ENCODE measurements at places on chromosomes 2 and 18.

DNA sequence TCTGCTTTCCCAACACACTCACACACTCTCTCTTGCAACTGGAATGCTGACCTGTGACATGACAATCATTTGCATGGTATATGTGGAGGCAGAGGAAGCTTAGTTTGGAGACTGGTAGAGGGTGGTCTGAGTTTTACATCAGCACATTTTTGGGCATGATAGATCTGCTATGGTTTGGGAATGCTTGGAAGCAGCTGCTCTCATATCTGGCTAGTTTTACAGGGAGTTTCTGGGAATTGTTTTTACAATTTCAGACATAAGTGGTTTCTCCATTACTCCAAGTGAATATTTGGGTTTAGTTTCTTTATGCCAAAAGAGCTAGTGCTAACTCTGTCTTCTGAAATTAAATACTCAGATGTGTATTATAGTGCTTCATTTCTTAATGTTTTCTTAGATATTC is 977.6 kb downstream of the SUCLG1 start:
- DNase-seq = no peak

- peak; percentile 75 for DNase-seq
Observed at GRCh38 chr2:64049633-64050220, 30.5 kb upstream of the VPS54 start.

GRCh38 chr2:240451108-240451611 is 15.7 kb downstream of the GPC1 start:
- no peak for DNase-seq

DNA sequence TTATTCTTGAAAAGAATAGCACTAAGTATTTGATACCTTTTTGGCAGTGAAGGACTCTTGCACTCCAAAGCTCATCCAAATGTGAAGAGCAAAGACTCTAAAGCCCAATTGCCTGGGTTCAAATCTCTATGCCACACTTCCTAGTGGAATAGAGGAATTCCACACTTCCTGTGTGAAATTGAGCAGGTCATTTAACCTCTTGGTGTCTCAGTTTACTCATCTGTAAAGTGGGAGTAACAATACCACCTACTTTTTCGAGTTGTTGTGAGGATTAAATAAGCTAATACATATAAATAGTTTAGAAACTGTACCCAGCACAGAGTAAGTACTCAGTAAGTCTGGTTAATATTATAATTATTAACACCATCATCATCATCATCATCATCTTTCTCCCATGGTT is 72.6 kb downstream of the AP1S3 start:
- DNase-seq = no peak

- no peak for DNase-seq
Observed at GRCh38 chr18:12032786-12033642, 51.7 kb downstream of the IMPA2 start.

DNA sequence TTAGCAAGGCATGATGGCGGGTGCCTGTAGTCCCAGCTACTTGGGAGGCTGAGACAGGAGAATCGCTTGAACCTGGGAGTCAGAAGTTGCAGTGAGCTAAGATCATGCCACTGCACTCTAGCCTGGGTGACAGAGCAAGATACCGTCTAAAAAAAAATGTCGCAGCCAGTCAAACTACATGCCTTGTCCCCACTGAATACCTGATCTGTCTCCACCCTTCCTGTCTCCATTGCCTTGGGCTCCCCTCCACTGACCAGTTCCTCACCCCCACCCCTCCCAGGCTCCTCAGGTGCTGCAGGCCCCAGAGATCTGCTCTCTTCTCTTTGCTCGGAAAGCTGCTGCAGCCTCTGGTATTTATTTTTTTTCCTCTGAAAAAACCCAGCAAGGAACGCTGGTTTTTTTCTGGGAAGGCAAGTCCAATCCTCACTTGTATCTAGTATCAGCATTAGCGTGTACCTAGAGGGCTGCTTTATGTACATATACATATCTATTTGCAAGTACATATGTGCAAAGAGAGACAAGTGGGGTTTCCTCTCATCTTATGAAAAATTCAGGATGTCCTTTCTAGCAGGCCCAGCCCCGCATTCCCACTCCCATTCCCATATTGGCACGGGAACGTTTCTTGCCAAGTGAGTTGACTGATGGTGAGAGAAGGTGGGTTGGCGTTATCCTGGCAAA is 4.4 kb downstream of the PSD4 start:
- no peak for DNase-seq

DNA sequence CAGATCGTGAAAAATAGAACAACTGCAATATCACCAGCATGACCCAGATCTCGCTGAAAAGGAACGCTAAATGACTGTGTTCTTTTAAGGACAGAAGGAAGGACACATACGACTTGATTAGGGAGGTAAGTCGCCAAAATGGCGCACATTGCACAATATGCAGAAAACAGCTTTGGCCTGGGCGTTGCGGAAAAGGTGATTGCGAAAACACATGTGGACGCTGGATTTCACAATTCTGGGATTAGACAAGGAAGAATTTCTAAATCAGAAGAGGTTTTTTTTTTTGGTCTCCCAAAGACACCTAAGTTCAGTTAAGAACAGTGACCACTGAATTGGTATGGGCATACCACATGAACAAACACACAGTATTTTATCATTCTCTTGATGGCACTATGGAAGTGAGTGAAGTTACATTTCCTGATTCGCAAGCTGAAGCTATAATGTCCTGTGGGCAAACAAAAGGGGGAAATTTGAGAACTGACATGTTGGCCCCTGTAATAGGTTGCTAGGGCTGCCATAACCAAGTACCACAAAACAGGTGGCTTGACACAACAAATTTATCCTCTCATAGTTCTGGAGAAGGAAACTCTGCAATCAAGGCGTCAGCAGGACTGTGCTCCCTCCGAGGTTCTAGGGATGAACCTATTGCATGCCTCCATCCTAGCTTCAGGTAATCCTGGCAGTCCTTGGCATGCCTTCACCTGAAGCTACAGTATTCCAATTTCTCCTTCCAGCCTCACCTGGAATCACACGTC is 25.8 kb upstream of the ERICH2 start:
- no peak for DNase-seq

GRCh38 chr18:73679941-73680712 is 467.5 kb downstream of the FBXO15 start:
- no peak for DNase-seq

DNA sequence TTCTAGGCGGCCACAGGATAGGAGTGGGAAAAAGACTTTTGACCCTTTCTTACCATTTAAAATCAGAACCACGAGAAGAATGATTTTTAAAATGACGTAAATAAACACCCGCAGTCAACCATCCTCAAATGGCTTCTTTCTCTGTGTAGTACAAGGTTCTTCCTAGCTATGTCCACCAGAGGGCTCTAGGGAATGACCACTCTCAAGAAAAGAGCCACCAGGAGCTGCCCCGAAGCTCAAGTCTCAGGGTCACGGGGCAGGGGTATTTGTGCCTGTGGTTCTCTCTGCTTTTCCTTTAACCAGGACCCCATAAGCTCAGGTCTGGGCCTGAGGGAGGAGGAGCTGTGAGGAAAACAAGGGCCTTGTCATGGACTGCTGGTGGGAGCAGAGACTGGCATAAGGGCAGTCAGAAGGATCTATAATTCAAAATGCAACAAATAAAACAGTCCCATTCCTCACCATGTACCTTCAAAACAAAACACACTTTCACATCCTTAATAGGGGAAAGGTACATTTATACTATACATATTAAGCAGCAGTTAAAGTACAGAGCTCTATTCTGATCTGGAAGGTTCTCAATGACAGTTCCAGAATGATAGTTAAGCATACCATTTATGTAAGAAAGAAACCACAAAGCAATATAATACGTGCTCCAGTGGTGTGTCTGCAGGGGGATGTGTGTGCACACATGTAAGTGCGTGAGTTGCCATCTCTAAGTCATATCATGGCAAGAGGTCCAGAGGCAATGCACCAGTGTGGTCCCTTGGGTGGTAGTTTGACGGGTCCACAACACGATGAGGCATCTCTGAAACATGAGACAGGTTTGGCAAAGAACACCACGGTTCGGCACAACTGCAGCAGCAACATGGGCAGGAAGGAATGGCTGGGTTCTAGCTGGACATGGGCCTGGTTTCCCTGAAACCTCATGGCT is 18.6 kb downstream of the LYPD1 start:
- DNase-seq = peak; percentile 1

DNA sequence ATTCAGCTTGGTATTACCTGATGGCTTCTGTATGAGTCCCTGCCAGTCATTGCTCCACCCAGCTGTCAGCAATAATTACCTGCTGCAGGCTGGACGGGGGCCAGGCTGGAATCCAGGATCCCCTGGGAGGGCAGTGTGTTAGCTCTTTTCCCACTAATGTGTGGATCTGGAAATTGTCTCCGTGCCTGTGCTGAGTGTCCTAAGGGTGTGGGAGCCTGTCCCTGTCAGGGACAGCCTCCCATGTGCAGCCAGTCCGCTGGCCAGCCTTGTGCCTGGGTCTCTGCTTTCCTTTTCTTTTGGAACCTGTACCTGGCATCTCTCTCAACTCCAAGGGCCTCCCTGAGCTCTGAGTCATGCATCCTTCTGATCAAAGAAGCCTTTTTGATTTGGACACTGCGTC is 107.2 kb upstream of the SPRED2 start:
- DNase-seq = peak; percentile 67

DNA sequence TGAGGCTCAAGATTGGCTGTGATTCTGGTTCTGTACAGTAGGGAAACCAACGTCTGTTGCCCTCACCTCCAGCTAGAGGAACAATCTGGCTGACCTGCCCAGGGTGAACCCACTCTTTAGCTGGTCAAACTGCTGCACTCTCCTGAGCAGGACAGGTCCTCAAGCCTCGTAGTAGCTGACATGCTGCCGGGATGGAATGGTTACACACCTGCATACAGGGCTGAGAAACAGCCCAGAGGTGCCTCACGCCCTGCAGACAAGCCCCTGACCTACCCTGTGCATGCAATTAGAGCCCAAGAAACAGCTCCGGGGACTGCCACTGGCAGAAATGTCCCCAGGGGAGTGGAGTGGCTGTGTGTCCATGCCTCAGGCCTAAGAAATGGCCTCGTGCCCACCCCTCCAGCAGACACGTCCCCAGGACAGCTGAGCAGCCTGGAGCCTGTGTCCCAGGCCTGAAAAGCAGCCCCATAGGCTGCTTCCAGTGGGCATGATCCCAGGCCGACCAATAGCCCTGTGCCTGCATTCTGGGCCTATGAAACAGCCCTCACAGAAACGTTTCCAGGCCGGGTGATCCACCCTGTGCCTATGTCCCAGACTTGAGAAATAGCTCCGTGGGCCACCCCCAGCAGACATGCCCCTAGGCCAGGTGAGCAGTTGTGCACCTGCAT is 25.4 kb downstream of the BOLL start:
- DNase-seq = no peak

- DNase-seq = peak; percentile 14
Observed at GRCh38 chr2:197261808-197262226, 48.8 kb downstream of the ANKRD44 start.

DNA sequence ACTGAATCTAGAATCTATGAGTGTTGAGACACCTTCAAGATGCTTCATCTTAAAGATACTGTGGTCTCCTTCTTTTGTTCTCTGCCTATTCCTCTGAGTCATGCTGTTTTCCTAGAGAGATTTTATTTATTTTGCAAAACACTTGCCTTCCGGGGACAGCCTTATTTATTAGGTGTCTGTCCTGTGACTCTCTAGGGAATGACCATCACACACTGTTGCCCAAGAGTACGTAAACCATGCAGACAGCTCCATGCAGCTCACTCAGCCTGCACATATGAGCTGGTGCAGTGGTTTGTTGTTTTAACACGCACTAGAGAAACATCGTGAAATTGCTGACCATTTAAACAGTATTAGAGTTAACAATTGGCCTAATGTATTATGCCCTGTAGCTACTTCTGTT is 12.4 kb upstream of the ADCYAP1 start:
- no peak for DNase-seq

DNA sequence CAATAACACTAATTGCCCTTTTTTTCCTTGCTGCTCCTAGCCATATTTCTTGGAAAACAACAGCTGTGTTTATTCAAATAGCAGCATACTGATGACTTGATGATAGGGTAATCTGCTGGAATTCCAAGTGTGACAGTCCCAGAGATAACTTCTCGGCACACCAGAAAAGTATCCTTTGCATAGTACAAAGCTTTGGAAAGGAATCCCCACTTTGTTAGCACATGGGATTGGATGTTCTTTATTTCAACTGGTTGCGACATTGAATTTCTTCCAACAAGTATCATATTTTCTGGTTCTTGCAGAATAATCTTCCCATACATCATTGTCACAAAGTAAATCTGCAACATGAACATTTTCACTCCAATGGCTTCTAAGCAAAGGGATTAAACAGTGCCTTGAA is 445.8 kb upstream of the ACVR2A start:
- no peak for DNase-seq

DNA sequence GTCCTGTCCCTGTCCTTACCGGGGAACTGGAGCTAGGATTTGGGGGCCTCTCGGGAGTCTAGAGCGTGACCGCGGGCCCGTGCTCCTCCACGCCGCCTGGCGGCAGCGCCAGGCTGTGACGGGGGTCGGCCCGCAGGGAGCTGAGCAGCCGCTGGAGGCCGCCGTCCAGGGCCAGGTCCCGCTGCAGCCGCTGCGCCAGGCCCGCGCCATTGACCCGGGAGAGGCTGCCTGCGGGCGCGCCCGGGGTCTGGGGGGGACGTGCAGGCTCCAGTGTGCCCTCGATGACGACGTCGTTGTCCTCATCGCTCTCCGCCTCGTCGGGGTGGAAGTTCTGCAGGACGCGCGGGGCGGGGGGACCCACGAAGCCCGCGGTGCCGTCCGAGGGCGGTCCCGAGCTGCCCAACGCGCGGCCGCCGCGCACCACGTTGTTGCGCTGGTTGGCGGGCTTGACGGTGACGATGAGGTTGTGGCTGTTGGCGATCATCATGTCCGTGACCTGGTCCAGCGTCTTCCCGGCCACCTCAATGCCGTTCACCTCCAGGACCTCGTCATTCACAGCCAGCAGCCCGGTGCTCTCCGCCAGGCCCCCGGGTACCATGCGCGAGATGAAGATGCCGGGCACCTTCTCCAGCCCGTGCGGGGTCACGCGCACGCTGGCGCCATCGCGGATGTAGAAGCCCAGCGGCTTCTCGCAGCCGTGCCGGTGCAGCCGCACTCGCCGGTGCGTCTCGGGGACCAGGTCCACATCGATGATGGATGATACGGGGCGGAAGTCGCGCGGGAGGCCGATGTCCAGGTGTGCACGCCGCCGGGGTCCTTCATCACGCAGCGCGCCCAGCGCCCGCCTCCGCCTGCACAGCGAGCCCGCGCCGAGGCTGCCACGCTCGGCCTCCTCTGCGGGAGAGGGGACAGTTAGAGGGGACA is 50.9 kb downstream of the ADNP2 start:
- DNase-seq = no peak

Data from NCI-H69 (cell line).